Pulmonary artery endothelial cell (primary cell): ENCODE measurements at places on chromosomes 6 and 20. TPM values are rescaled to one million over a fixed set of nuclear protein-coding genes. Genes with fewer than 3 reads are reported as not detected.
A peak's percentile ranks its signal among the peaks of the same experiment; 100 is the strongest.

- no peak for DNase-seq
Observed at GRCh38 chr6:83709748-83710050, 798 bp upstream of the SNAP91 start.

- no peak for DNase-seq
Observed at GRCh38 chr20:46137816-46138215, 19.7 kb downstream of the CD40 start.

- DNase-seq, result no peak
Observed at GRCh38 chr20:60317401-60317800, 359.2 kb downstream of the CDH26 start.

DNA sequence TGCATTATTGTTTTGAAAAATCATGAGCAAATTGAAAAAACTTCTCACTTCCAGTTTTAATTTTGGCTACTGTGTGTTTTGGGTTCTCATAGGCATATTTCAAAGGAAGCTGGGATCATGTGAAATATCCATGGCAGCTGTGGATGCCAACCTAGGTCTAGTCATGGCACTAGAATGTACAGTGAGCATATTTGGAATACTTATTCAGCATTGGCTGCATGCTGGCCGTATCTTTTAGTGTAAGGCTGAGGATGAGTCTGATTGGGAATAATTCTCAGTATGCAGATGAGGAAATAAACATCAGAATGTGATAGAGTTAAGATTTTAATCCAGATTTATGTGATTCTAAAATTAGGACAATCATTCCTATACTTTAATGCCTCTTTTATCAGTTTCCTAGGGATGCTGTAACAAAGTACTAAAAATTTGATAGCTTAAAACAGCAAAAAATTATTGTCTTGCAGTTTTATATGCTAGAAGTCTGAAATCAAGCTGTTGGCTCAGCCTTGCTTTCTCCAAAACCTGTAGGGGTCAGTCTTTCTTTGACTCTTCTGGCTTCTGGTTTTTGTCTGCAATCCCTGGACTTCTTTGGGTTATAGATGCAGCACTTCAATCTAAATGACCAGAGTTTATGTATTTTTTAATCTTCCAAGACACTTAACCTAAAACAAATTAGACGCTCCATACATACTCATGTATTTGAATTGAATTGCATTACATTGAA, 37.7 kb upstream of the DEFB112 start:
- DNase-seq, result no peak

DNA sequence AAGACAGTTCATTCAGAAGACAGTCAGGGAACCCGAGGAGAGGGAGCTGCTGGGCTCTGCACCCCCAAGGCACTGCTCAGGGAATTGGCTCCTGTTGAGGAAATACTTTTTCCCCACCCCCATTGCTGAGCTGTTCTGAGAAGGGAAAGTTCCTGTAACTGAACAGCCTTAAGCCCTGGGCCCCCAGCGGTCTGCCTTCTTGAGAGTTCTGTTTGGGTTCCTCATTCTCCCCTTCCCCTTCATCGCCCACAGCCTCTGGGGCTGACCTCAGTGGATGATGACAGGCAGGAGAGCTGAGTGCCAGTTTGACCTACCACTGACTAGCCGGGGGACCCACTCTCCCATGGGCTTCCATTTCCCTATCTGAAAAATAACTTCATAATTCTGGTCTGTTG, 10.7 kb downstream of the HCK start:
- no peak for DNase-seq

GRCh38 chr6:70309243-70309642, 6.4 kb upstream of the COL9A1 start:
- DNase-seq, result no peak

DNA sequence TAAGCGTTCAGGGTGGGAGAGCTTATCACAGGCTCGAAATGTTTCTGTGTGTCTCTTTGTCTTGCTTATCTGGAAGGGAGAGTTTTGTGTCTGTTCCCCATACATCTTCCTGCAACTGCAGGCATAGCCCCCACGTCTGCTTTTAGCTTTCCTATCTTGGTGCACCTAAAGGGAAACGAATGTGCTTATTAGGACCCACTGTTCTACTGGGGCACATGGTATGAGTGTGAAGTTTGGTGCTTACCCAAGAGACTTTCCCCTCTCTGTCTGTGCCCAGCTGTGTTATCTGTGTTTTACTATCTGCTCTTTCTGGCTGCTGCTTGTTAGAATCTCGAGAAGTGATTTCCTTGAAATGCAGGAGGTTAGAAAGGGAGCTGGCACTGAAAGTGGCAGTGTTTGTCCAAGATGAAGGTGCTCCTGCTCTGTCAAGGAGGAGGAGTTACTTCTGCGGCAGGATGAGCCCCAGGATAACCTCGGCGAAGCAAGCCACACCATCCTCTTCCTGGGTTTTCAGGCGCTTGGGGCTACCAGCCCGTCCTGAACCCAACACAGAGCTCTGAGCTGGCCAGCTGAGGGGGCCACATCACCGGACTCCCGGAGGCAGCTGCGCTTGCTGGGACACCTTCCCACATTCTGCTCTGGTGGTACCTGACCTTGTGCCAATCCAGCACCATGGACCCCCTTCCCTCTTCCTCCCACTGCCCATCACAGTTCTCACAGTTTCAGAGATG, 23.4 kb downstream of the DYNLT1 start:
- DNase-seq, result no peak

DNA sequence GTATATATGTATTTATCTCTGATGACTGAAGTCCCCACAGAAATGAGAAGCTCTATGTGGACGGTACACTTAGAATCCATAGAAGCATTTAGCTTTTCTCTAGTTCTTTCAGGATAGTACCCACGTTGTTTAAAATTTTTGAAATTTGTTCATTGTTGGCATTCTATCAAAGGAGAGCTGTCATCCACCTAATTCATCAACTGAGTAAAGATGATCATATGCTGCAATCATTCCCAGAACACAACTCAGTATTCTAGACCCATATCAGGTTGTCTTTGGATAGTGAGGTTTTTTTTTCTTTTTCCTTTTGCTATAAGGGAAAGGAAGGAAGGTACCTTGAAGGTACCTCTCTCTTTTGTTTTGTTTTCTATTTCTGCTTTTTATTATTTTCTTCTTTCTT, 9.3 kb downstream of the SERAC1 start:
- no peak for DNase-seq

DNA sequence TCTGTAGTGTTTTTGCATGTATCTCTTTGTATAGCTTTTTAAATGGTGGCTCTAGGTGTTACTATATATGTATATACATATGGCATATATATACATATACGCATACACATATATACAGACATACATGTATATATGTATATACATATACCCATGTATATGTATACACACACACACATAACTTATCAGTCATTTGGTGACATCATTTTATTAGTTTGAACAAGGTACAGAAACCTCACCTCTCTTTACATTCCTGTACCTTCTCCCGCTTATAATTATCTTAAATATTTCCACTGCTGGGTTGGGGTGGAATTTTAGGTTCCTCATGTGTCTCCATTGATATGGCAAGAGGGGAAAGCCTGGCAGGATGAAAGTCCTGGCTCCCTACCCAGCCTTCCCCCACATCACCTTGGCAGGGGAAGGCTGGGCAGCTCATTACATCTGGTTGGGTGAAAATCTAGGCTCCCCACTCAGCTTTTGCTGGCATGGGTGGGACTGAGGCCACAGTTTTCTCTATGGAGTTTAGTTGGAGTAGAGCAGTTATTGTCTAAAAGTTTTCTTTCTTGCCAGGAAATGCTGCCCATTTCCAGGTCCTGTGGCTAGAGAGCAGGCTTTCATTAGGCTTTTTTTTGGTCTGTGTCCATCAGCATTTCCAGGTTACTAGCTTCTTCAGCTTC, 7.6 kb downstream of the GLO1 start:
- DNase-seq, result no peak

- DNase-seq, result no peak
Observed at GRCh38 chr6:17161076-17161475, 59.2 kb downstream of the STMND1 start.

DNA sequence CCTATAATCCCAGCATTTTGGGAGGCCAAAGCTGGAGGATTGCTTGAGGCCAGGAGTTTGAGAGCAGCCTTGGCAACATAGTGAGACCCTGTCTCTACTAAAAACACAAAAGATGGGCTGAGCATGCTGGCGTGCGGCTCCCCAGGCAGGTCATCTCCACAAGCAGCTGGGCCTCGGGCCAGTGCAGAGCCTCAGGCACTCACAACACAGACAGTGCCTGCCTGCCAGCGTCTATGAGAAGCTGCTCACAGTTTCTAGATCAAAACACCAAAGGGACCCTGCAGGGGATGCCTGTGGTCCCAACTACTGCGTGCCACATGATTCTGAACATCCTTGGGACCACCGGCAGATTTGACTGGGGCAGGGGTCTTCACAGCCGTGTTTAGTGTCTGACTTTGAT, 59.4 kb downstream of the GINS1 start:
- DNase-seq, result no peak

GRCh38 chr20:54706581-54706980, 231.2 kb downstream of the DOK5 start:
- DNase-seq, result no peak

DNA sequence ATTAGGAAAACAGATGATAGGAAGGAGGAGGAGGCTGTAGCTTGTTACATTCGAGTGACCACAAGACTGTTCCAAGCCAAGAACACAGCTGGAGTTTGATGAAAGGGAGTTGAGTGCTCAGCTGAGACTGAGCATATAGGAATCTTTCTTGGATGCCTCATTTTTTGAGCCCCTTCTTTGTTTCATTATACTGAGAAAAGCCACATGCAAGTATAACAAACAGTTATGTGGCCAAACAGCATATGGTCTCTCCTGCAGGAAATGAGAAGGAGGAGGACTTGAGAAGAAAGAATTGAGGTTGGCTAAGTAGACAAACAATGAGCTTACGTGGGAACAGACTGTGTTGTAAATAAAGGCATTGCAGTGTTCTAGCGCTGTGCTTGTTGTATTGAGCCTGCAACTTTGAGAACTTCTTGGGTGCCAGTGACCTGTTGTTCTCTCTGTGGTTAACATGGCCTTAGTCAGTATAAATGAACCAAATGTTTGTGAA, 78.3 kb downstream of the AKAP7 start:
- DNase-seq, result no peak

- no peak for DNase-seq
Observed at GRCh38 chr20:58884966-58885365, 32.5 kb downstream of the GNAS start.

GRCh38 chr20:59481067-59481466, 123.3 kb upstream of the PHACTR3 start:
- DNase-seq, result no peak

- DNase-seq, result no peak
Observed at GRCh38 chr6:17907406-17908229, 79.8 kb downstream of the KIF13A start.

- no peak for DNase-seq
Observed at GRCh38 chr20:19370076-19371075, 157.9 kb downstream of the SLC24A3 start.

- DNase-seq, result no peak
Observed at GRCh38 chr20:44115762-44116644, 71.0 kb downstream of the JPH2 start.

GRCh38 chr20:33281550-33282146, 1.4 kb upstream of the BPIFB1 start:
- no peak for DNase-seq

DNA sequence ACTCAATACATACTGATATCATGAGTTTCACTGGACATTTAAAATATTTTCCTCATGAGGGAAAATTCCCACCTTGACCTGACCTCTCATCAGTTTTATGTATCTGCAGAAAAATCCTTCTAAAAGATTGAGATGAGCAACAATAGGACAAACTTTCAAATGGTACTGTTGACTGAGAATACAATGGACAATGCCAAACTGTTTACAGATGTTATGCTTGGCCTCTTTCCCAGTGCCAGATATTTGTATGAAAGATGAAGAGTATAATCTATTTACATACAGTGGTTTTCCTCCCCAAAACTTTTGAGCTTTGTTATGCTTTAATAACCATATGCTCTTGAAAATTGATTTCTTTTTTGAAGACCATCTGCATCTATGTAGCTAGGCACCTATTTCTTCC, 245.1 kb upstream of the RSPO3 start:
- no peak for DNase-seq

GRCh38 chr6:3838992-3839867, 9.9 kb upstream of the FAM50B start:
- DNase-seq, result no peak

DNA sequence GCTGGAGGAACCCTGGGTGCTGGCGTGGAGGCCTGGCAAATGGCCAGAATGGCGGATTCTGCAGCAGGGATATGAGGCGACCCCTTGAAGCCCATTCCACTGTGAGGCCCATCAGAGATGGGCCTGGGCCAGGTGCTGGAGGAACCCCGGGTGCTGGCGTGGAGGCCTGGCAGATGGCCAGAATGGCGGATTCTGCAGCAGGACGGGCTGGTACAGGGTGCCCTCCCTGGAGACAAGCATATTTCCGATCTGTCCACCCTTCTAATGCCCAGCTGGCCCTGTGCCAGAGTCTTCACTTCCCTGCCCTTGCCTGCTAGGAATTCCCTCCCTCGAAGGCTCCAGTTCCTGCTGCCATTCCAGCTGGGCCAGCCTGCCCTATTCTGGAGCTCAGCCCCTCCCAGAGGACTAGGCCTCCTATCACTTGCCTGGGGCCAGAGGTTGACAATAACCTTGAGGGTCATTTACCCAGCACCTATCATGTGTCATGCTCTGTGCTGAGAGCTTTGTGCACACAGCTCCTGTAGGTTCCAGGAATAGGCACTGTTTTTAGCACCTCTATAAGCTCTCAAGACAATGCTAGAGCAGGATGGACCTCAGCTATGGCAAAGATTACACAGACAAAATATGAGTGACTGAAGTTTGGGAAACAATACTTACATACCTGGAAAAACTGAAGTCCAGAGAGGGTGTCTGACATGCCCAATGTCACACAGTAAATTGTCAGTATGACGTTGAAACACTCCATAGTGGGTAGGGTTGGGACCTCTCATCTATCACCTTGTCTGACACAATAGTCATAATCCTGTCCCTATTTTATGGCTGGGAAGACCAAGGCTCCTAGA, 21.4 kb downstream of the SUN5 start:
- no peak for DNase-seq

- no peak for DNase-seq
Observed at GRCh38 chr6:64100702-64101303, 465.2 kb downstream of the PHF3 start.

DNA sequence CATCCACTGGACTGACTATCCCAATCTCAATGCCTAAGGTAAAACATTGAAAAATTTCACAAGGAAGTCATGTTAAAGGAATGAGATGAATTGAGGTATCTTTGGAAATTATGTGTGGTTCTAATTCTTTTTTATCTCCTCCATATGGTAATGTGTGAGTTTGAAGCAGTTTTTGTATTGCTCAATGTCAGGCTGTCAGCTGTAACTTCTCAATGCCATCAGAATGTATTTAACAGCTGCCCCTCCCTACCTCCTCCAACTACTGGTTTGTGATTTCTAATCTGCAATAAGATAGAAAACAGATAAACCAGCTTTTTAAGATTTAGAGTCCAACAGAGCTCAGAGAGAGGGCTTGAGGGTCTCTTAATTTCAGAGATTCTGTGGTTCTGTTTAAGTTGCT, 1005.8 kb upstream of the ADGRB3 start:
- no peak for DNase-seq

- peak; percentile 13 for DNase-seq
Observed at GRCh38 chr6:78810146-78810545, 57.2 kb upstream of the IRAK1BP1 start.

VNN1 gene
- total RNA-seq, result not detected in 2 replicates

HCK gene
- not detected in 2 replicates for total RNA-seq

LIN28B gene
- total RNA-seq, result not detected in 2 replicates

MLIP gene
- total RNA-seq, result 10.8 and 21.7 TPM in 2 replicates

TTLL9 gene
- 0.04 and 0.07 TPM in 2 replicates for total RNA-seq

LST1 gene
- 0.14 and 0.73 TPM in 2 replicates for total RNA-seq

RIPPLY2 gene
- under 0.01 TPM in 1 of 2 replicates, not detected in the other for total RNA-seq
